ENCODE measurements at places on chromosomes 4 and X.

DNA sequence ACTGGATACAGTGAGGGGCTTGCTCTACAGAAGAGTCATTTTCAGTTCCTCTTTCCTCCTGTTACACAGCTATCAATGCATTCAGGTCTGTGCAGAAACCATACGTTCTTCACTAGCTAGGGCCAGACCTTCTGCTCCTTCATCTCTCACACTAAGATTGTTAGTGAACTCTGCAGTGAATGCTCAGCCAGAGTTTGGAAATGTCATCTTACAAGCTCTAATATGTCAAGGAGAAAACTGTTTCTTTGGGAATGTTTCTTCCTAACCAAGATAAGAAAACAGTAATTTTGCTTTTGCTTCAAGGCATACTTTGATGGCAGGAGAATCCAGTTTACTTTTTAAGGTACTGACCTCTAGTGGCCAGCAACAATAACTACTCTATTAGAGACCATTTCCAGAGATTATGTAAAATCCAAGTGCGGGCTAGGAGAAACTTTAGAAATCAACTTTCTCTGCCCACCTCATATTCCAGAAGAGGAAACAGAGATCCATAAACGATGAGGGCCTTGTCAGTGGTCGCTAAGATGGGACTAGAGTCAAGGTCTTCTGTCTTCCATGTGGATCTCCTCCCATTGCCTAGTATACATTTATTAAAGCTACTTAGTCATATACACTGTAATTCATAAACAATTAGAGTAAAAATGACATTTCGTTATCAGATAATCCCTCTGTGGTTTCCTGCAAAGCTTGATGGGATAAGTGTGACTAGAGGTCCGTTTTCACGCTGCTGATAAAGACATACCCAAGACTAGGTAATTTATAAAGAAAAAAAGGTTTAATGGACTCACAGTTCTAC lies 12.1 kb upstream of the CC2D2A start:
- no peak for DNase-seq

DNA sequence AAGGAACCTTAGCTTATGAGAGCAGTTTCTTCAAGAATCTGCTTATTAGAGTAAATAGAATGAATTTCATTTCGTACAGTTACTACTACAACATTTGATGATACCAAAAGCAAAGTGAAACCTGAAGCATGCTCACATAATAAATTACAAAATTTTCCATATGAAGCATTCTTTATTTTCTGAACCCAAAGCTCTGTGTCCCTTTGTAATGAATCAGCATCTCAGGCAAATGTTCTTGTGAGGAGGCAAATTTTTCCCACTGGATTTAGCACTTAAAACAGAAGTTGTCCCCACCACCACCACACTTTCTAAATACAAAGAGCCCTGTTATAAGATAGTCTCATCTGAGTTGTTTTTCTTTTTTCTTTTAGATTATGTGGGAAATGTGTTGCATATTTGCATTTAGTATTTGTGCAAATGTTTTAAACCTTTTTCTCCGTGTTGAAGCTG lies 70.7 kb upstream of the NFKB1 start:
- DNase-seq, result no peak

- no peak for DNase-seq
Measured at GRCh38 chr4:159413306-159413943, 310.5 kb downstream of the RAPGEF2 start.

GRCh38 chrX:120457766-120458180 lies 11.3 kb downstream of the LAMP2 start:
- DNase-seq, result peak; percentile 91

DNA sequence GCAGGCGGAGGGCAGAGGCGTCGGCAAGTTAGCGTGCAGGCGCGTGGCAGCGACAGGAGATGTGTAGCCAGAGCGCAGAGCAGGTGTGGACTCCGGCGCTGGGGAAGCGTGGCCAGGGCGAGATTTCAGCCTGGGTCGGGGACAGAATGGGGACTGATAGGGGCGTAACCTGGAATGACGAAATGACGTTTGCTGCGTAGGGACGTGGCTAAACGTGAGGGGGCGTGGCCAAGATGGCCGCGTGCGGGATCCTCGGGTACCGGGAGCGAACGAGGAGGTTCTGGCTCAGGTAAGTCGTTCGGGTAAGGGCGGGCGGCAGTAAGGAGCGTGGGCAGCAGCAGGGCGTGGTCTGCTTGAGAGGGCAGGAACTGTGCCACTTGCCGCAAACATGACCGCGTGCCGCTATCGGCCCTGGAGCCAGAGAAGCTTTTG lies 10.9 kb upstream of the CLTRN start:
- peak; percentile 72 for DNase-seq

DNA sequence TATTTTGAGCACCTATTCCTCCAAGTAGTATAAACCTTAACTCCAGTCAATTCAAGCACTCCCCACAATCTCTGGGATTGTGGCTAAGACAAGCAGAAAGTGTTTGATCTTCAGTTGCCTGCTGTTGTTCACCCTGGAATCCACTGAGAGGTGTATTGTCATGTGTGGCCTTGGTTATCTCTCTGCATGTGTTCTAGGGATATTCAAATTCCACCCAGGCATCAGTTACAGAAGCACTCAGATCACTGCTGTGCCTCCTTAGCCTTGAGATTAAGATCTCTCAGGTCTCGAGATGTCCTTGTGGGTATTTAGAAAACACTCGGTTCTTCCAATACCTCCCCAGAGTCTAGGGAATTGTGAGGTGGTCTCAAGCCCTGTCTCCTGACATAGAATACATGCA lies 213.3 kb downstream of the SMARCA1 start:
- DNase-seq, result no peak

- DNase-seq, result no peak
Measured at GRCh38 chr4:183548306-183548705, 43.4 kb downstream of the ING2 start.

GRCh38 chr4:165748321-165748720 lies 124.7 kb upstream of the TLL1 start:
- no peak for DNase-seq

DNA sequence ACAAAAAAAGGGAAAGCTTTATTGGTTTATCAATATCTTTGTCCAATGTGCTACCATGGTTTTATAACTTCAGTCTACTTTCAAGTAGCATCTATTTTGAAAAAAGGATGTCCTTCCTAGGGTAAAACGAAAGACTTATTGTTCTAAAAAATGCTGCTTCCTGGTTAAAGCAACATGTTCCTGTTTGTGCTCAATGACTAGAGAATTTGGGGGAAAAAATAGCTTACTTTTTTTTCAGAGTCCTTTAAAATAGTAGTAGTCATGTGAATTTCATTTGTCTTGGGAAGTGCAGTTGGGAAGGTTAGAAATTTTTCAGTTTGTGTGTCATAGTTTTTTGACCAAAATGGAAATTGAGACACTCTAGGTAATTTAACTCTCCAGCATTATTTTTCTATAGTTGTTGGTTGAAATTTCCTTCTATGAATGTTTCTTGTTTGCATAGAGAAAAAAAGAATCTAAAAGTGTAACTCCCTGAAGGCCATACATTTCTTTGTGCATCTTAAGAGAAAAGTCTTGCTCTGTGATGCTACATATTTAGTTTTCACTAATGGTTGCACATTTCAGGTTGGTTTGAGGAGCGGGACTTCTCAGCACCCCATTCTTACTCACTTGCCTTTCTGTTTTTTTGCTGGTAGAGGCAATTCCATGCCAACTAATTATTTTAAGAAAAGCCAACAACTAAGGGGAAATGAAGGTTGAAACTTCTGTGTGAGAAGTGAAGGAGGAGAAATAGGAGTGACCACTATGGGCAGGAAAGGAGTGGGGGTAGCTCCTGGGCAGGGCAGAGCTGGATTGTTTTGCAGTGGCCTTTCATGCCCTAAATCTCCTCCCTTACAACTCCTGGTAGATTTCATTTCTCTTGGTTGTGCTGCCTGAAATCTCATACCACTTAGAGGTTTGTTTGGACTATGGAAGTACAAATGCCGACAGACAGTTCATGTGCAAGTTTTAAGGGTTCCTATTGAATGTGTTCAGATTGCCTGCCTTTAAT lies 76.4 kb downstream of the RAPGEF2 start:
- no peak for DNase-seq
